Cardiac septum (tissue), 1 donor: ENCODE measurements at places on chromosomes 5 and 9. TPM values are rescaled to one million over a fixed set of nuclear protein-coding genes. Genes with fewer than 3 reads are reported as not detected.

PCDHB15 gene
- 9.9 TPM for total RNA-seq

GRCh38 chr5:170171811-170172210 lies 61.0 kb upstream of the C5orf58 start:
- DNase-seq = peak; percentile 41

DNA sequence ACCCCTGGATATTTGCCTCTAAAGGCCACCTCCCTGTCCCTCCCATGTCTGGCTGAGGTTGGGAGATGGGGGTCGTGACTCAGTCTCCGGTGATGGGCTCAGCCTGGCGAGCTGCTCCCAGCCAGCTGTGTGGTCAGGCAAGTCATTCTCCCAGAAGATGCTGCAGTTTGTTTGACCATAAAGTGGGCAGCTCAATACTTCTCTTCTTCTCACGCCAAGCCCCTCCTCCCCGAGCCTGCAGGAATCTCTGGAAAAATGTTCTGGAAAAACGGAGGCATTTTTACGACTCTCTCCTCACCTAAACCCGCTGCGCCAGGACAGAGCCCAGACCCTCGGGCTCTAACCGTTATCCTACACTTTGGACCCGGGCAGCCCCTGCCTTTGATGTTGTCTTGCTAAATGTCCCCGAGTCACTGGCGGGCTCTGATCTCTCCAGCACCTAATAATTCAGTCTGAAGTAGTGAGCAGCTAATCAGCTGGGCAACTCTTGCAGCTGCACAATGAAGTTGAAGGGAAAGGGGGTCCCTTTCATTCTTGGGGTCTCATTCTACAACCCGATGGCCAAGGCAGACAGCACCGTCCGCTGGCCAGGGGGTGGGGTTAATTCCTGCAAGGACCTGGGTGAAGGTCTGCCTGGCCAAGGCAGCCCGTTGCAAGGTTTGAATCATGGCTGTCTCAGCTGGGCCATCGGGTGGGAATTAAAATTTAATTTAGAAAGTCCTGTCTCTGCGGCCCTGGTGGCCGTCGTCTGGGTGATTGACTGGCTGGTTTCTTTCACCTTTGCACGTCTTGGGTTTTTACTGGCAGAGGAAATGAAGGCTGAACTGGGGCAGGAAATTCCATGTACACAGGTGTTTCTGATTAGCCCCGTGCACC lies 12.3 kb downstream of the DCANP1 start:
- no peak for DNase-seq

- no peak for DNase-seq
Measured at GRCh38 chr5:94415798-94416197, 202.6 kb downstream of the KIAA0825 start.

DNA sequence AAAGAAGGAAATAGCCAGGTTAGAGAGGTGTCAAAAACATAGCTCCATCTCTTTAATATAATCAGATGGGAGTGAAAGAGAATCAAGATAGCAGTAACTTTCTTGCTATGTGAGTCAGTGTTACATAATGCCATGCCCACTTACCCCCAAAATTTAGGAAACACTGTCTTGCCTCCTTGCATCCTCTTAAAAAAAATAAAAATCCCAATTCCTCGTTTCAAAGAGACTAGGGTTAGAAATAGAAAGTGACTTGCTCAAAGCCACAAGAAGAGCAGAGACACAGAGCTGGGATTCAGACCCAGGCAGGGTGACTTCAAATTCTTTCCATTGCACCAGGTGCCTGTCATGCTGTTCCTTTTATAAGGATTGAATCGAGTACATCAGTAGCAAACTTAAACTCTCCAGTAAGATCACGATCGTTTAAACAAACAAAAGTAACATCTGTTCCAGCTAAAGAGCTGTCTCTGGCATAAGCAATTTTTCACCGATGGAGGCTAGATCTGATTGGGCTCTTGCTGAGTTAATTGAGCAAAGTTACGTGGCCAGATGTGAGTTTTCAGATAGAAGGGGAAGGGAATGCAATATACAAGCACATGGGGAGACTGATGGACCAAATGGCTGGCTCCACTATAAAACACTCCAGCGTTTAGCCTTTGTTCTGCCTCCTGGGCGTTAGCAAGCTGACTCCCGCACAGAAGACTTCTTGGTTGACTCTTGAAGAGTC lies 176.9 kb downstream of the PALM2AKAP2 start:
- DNase-seq = no peak

DNA sequence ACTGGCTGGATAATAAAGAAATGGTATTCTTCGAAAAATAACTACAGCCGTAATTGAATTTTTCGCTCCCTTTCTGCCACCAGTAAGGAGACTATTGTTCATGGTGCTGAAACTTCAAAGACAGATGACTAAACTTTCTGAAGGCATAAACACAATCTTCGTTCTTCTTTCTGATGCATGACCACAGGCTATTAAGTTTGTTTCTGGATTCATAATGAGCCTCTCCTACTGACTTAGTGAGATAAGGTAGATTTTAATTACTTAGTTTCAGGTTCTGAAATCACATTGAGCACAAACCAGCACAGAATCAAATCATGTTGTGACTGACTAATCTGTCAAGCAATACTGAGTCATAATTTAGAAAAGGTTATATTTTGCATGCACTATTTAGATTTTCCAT lies 441.8 kb upstream of the CCNG1 start:
- DNase-seq = no peak

GRCh38 chr5:118678746-118679145 lies 309.6 kb downstream of the DTWD2 start:
- no peak for DNase-seq

DNA sequence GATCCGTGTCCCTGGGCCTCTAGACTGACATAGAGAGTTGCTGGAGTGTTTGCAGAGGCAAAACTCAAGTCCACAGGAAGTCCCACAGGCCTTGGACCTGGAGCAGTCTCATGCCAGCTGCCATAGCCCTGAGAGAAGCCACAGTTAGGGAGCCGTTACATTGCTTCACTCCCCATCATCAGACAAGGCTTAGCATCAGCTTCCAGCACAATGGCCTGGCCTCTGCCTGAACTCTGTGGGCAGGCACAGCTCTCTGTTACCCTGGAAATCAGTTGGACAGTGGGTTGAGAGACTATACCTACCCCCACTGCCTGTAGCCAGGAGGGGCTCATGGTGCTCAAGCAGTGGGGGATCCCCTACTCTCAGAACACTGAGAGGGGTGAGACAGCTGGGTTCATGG lies 16.2 kb upstream of the C9orf72 start:
- no peak for DNase-seq
